Retinal pigment epithelial cell (primary cell): ENCODE measurements at places on chromosomes 6 and 20.

DNA sequence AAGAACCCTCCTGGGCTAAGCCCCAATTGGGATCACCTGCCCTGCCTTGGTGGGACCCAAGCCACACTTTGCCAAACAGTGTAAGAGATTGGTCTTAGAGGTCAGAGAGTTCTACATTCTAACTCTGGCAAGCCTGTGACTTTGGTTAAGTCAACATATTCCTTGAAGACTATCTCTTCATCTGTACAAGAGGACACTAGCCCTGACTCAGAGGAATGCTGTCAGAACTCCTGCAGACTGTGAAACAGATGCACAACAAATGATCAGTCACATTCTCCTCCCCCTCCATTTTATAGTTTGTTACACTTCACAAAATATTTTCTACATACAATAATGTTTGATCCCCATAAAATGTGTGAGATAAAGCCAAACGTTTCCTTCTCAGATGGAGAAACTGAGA lies 91.7 kb upstream of the EPB41L1 start:
- no peak for DNase-seq

DNA sequence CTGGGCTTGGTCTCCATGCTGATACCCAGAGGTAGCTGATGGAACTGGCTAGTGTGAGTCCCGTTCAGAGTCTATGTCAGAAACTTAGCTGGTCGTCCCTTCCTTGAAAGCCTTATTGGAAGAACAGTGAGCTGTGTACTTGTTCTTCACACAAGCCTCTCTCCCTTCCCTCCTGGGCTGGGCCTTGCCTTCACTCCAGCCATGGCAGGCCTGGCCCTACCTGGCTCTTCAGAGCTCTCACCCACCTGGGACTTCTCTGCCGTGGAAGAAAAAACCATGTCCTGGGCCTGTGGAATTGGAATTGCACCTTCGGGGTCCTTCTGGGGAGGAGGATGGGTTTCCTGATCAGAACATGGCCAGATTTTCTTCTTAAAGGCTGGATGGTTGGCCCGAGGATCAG lies 20.3 kb upstream of the ZNF831 start:
- DNase-seq: no peak

DNA sequence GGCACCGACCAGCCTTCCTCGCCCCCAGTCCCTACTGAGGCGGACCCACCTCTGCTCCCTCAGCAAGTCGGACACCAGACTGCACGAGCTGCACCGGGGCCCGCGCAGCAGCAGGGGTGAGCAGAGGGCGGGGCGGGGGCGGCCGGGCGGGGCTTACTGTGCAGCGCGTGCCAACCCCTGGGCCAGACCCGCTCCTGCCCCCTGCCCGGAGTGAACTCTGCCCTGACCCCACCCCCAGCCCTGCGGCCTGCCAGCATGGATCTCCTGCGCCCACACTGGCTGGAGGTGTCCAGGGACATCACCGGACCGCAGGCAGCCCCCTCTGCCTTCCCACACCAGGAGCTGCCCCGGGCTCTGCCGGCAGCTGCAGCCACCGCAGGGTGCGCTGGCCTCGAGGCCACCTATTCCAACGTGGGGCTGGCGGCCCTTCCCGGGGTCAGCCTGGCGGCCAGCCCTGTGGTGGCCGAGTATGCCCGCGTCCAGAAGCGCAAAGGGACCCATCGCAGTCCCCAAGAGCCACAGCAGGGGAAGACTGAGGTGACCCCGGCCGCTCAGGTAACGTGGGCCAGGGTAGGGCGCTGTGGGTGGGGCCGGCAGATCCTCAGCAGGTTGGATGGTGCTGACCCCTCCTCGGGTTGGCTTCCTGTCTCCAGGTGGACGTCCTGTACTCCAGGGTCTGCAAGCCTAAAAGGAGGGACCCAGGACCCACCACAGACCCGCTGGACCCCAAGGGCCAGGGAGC lies 1.5 kb upstream of the SLC2A4RG start:
- DNase-seq: no peak

GRCh38 chr6:82263916-82264315 lies 16.4 kb upstream of the IBTK start:
- no peak for DNase-seq

DNA sequence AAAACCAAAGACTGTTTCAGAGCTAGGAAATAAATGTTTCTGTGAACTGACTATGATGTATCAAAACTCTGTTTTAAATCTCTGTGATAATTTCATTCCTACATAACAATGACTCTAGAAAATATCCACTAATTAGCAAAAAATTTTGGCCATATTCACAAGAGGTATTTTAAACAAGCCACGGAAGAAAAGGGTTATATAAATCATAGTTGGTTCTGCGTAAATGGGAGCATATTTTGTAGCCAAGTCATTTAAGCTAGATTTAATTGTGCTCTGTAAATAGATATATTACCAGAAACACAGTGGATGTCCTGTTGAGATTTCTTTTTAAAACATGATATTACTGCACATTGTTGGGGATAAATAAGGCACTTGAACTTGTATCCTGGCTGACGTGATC lies 416.5 kb upstream of the PLCB4 start:
- no peak for DNase-seq

DNA sequence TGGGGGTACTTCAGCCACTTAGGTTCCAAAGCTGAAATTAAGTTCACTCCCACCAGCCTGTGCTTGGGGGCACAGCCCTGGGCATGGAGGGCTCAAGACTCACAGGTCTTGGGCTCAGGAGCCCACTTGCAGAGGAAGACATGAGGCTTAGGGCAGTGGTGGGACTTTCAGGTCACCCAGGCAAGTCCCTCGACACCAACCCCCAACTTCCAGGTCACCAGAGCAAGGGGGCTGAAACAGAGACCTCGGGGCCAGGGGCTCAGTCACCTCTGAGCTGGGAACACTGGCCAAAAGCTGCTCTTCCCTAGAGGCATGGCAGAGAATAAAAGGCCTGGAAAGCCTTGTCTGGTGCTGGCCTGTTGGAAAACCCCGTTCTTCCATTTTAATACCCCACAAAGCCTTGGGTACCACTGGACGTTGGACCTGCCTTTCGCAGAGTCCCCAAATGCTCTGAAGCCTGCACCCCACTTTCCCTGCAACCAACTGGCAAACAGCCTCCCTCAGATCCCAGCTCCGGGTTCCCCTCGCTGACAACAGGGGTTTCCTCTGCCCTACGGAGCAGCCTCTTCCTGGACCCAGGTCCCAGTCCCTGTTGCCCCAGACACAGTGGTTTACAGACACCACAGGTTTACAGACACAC lies 160.9 kb upstream of the PMEPA1 start:
- no peak for DNase-seq

- DNase-seq: no peak
Measured at GRCh38 chr6:33142501-33143070, 49.7 kb downstream of the COL11A2 start.
